Thoracic aorta (tissue), 2 donors: ENCODE measurements at places on chromosomes 4 and X. TPM values are rescaled to one million over a fixed set of nuclear protein-coding genes. Genes with fewer than 3 reads are reported as not detected.

- no peak for DNase-seq
Measured at GRCh38 chr4:136526517-136526916, 1005.8 kb downstream of the PCDH18 start.

- DNase-seq, result no peak
Measured at GRCh38 chr4:52548818-52549570, 110.1 kb downstream of the USP46 start.

DNA sequence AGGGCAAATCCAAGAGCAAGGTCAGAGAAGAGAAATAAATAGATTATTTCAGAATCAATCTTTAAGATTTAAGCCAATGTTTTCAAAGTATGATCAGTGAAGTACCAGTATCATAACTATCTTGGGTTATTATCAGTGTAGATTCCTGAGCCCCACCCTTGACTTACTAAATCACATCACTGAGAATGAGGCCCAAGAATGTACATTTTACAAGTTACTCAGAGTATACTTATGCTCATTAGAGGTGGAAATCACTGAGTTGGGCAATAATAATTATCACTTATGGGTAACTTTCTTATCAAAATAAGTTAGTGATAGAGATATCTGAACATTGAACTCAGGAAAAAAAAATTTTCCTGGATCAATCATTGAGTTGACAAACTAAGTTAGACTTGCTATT, 121.6 kb upstream of the NOCT start:
- no peak for DNase-seq

DNA sequence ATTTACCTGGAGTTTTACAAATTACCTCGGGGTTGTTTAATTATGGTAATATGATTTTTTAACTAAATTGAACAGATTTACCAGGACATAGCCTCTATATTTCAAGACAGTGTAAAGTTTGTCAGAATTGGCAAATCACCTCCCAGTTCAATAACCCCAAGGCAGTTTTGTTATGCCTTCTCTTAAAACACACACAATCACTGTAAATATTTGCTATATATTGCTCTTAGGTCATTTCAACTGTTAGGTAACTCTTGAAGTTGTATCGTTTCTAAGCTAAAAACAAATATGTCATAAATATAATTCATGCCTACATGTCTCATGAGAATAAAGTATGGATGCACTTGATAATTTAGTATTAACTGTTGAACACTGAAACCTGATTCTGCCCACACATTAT, 24.1 kb downstream of the PDLIM5 start:
- DNase-seq, result no peak

- no peak for DNase-seq
Measured at GRCh38 chrX:18888281-18888680, 95.6 kb downstream of the PHKA2 start.

- DNase-seq, result no peak
Measured at GRCh38 chrX:12950851-12951594, 23.9 kb upstream of the TMSB4X start.

DNA sequence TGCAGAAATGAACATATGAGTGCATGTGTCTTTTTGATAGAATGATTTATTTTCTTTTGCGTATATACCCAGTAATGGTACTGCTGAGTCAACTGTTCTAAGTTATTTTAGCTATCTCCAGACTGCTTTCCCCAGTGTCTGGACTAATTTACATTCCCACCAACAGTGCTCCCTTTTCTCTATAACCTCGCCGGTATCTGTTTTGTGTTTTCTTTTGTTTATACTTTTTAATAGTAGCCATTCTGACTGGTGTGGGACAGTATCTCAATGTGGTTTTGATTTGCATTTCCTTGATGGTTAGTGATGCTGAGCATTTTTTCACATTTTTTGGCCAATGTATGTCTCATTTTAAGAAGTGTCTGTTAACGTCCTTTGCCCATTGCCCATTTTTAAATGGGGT, 218.6 kb upstream of the KCNIP4 start:
- DNase-seq, result no peak

DNA sequence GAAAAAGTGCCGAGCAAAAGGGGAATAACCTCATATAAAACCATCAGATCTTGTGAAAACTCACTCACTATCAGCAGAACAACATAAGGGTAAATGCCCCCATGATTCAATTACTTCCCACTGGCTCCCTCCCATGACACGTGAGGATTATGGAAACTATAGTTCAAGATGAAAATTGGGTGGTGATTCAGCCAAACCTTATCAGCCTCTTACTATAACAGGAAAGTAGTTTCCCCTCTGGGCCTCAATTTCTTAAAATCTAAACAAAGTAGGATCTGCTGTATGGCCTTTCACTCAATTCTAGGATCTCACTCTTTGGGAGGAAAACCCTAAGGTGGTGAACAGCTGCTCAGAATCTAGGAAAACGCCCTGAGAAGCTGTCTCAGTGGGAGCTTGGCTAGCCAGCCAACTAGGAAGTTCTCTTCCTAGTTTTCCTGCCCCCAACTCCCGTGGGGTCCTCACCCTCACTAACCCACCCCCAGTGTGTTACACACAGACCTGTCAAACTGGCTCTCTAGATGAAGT, 1017.1 kb upstream of the HS3ST1 start:
- DNase-seq, result no peak

DNA sequence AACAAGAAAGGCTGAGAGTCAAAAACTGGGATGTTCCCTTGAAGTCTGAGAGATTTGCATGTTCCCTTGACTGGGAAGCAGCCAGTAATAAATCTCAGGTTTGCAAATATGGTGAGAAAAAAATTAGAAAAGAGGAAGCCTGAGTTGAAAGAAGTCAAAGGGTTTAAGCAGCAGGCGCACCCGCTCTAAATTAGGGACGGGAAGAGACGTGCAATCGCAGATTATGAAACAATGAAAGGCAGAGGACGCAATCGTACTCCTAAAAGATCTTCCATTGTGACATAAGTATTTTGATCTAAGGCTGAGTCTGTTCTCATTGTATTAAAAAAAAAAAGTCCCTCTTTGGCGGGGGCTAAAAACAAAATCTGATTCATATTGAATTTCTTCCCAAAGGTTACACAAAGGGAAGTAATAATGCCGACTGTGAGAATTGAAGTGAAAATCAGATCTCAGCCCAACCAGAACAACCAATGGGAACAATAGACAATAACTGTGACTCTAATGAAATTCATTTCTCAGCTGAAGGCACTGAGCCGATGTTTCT, 28.2 kb downstream of the SAT1 start:
- DNase-seq, result no peak

VCX2 gene
- total RNA-seq, result not detected
